ENCODE measurements at places on chromosomes 11 and 22.

- DNase-seq: no peak
Measured at GRCh38 chr11:121589946-121590537, 137.3 kb upstream of the SORL1-AS1 start.

GRCh38 chr11:110086892-110087309 is 6.3 kb upstream of the ZC3H12C start:
- DNase-seq: peak; percentile 72

GRCh38 chr11:102368472-102368871 is 21.5 kb downstream of the BIRC2 start:
- DNase-seq: no peak

GRCh38 chr22:50633086-50633485 is 5.1 kb upstream of the ARSA start:
- DNase-seq: no peak

DNA sequence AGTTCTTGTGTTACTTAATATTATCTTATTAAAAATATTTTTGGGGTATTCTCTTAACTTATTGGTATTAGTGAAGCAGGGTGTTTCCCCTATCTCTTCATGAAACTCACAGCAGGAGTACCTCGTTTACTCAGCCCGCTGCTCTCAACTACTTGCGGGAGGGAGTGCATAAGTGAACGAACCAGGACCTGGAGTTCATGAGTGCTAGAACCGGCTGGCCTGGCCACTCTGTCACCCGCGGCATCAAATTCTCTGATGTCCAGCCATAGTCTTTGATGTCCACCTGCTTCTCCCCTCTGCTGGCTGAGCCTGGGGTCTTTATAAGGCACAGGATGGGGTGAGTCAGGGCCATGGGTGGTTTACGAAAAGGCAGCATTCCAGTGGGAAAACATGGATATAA is 216.7 kb upstream of the ANO5 start:
- no peak for DNase-seq

GRCh38 chr11:35664977-35665441 is 2.4 kb downstream of the TRIM44 start:
- no peak for DNase-seq

GRCh38 chr22:26894766-26895485 is 237.5 kb downstream of the MIAT start:
- DNase-seq: peak; percentile 91

DNA sequence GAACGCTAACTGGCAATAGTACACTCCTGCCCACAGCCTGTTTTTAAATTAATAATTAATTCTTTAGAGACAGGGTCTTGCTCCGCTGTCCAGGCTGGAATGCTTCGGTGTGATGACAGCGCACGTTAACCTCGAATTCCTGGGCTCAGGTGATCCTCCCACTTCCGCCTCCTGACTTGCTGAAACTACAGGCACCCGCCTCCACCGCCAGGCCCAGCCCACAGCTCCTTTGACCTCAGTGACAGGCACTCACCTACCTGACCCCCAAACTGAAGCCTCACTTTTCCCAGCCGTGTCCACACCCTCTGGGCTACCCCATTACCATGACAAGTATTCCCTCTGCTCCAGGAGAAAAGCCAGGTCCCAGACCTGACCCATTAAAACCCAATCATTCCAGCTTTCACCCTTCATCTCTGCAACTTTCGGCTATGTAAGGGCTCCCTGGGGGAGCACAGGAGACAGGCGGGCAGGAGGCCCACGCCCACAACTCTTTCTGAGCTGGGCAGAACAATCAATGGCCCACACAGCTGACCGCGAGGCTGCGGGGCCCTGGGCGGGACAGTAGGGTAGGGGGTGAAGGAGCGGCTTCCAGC is 730 bp downstream of the LMNTD2 start:
- DNase-seq: no peak

GRCh38 chr11:12793065-12793464 is 118.8 kb downstream of the TEAD1 start:
- DNase-seq: no peak

- no peak for DNase-seq
Measured at GRCh38 chr22:25869771-25870170, 127.8 kb downstream of the MYO18B start.

DNA sequence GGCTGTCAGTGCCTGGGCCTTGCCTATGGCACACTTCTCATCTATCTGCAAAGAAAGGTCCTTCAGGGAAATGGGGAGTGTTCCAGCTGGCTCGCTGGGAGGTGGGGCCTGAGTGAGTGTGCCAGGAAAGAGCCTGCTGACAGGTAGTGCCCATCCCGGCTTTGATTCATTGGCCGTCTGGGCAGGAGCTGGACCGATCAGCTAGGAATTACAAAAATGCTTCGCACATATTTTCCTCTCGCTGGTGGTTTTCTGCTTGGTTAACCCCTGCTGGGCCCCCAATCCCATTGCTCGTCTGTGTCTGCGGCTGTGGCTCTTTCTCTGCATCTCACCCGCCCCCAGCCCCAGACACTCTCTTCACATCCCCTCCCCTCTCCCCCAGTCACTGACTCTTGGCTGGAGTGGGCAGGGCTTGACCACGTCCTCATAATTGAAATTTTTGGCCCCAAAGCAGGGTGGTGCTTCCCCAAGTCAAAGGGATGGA is 10.8 kb downstream of the LIF start:
- DNase-seq: peak; percentile 91

- DNase-seq: no peak
Measured at GRCh38 chr11:98559961-98560360, 460.8 kb upstream of the CNTN5 start.

- no peak for DNase-seq
Measured at GRCh38 chr11:65884716-65885092, 3.6 kb downstream of the FIBP start.

- no peak for DNase-seq
Measured at GRCh38 chr22:31773416-31773815, 19.6 kb downstream of the DEPDC5 start.

GRCh38 chr11:8967184-8967583 is 2.9 kb upstream of the TMEM9B start:
- DNase-seq: no peak

- DNase-seq: no peak
Measured at GRCh38 chr11:122107566-122107965, 8.4 kb downstream of the BLID start.

- no peak for DNase-seq
Measured at GRCh38 chr11:108620958-108621772, 27.6 kb upstream of the EXPH5 start.

DNA sequence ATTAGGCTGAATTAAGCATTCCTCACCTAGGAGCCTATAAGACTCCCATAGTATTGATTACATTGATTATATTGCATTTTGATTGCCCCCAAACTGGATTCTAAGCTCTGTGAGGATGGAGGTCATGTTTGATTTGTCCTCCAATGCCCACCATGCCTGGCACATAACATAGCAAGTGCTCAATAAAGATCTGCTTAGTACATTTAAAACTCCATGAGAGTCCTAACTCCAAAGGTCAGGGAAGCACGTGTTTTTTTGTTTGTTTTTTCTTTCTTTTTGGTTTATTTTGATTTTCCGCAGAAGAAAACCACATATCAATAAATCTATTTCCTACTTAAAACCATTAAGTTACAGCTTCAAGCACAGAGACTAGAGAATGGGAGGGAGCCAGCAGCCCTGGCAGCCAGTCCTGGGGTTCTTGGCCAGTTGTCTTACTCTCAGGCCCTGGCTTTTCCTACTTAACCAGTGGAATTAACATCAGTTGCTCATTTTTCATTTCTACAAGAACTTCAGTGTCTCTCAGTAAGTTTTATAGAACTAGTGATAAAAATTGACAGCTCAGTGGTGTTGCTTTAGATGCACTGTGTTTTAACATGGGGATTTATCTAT is 429.9 kb upstream of the CCDC90B start:
- DNase-seq: no peak

DNA sequence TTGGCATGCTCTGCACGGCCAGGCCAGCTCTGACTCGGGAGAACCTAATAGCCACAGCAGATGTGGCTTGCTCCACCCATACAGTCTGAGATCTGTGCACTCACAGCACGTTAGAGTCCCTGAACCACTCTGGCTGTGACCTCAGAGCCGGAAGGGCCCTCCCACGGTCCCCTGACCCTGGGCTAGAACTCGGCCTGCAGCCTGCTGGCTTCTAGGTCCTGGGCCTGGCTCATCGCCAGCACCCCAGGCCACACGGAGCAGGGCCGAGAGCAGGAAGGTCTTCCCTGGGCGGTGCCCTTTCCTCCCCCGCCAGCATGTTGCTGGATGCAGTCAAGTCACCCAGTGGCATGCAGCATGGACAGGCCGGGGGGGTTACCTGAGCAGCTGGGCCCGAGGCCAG is 35.3 kb upstream of the TTLL12 start:
- no peak for DNase-seq

DNA sequence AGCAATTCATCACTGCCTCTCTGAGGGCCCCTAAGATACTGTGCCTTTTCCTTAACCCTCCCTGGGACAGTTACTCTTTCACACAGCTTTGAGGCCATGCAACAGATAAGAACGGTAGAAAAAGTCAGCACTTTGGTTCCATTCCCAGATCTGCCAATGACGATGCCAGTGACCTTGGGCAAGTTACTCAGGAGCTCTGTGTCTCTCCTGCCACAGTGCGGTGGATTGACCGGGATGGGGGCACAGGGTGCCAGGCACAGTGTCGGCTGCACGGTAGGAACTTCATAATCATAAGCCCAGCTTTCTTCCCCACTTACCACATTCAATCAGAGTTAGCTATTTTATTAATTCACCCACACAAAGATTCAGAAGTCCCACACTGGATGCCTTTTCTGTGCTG is 1041.8 kb downstream of the TBC1D22A start:
- no peak for DNase-seq

- peak; percentile 50 for DNase-seq
Measured at GRCh38 chr22:17576470-17576869, 13.2 kb downstream of the SLC25A18 start.

DNA sequence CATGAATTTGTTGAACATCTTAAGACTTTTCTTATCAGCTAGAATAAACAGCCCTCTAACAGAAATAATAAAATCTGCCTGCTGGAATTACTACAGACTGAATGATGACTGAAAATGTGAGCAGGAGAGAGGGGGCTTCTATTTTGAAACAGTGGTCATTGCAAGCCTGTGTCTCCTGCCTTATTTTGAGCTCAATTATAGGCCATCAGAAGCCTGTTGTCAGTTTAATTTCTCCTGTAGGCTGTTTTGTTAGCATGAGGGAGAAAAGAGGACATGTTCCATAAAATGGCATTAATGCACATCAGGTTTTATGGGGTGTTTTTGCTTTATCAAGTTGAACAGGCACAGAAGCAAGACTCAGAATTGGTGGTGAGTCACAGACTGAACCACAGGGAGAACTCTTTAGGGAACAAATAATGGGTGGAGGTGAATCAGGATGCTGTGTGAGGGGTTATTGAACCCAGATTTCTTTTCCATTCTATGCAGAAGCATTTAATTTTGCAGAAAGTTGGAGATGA is 129.1 kb downstream of the PARVA start:
- peak; percentile 38 for DNase-seq

DNA sequence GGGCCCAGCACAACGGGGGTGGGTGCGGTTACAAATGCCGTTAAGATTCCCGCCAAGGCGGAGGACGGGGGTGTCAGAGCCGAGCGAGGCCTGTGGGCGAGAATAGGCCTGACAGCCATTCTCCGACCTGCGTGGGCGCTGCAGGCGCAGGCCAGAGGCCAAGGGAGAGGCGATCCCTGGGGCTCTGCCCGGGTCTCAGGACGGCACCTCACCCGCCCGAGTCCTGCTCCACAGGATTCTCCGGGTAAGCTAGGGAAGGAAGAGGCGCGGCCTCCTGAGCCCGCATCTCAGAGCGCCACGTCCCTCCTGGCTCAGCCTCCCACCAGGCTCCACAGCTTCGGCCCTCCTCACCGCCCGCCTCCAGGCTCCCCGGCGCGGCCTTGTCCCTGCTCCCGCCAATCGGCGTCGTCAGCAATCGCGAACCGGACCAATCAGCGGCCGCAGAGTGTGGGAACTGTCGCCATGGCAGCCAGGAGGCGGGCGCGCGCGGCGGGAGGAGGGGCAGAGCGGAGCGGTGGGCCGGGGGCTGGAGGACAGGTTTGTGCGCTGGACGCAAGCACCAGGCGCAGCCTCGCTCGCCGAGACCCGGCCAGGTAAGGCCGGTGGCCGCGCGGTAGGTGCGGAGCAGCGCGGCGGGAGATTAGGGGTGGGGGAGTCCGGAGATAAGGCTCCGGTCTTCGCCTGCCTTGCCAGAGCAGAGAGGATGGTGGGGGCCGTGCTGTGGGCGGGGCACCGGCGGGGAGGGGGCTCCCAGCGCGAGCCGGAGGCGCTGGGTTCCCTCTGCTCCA is at the start of gene NUCB2:
Gene NUCB2, plus strand, starts transcription at position 504 of the 788 bp plus-strand sequence. CDS start 18,585 bp downstream, outside the sequence.
- peak; percentile 93 for DNase-seq

DNA sequence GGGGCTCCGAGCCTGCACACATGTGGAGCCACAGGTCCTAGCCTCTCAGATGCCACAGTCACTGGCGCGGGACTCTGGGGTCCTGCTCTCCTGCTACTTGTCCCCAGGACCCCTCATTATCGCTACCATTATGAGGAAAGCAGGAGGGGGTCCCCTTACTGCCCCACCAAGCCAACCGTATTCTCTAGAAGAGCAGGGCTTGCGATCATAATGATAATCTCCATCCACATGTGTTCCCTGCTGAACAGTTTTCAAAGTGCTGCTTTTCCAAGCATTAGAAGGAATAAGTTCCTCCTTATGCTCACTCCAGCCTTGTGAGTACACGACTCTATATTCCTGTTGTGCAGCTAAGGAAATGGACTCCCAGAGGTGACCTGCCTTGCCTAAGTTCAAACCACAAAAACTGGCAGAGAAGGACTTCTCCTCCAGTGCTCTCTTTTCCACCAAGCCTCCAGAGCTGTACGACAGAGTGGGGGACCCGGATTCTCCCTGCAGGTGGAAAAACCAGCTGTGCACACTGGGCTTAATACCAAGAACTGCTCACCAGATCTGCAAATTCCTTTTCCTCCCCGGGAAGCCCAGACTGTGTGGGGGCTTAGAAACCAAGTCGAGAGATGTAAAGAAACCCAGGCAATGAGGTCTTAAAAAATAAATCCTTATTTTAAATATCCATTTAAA is 92.8 kb upstream of the DRD2 start:
- no peak for DNase-seq

DNA sequence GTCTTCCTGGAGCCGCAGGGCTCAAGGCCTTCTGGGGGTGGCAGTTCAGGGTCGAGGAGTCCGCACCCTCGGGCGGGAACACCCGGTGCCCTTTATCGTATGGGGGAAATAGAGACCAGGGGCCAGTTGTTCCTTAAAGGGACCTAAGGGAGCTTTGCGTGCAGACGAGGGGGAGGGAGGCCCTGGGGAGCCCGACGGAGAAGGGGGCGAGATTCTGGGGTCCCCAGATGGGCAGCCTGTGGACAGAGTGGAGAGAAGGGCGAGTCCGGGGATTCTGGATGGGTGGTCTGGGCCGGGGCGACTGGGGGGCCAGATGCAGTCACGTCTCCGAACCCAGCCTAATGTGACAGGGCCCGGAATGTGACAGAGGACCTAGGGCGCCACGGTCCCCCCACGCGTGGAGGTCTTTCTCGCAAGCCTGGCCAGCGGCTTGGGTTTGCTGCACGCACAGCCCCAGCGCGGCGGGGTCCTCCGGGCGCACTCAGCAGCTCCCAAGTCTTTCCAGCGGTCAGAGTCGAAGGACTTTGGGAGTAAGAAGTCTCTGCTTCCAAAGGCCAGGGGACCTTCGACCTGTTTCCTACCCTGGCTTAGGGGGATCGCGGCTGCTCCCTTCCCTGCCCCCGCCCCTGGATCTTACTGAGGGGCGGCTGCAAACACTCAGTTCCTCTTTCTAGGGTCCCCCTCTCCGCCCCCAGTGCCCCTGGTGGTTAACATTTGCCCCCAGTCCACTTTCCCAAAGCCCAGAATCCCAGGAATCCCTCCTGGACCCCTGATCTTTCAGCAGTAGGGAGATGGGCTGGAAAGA is 547 bp downstream of the TUBA8 start:
- DNase-seq: no peak
